Stimulated activated CD4-positive, alpha-beta T cell treated with anti-CD3 and anti-CD28 coated beads, Interleukin-1b, Interleukin-23, amount 100 ng/mL, for 1 hour (primary cell): ENCODE measurements at places on chromosomes 5 and 9.

- DNase-seq: no peak
Observed at GRCh38 chr9:21443849-21444625, 3.8 kb downstream of the IFNA1 start.

DNA sequence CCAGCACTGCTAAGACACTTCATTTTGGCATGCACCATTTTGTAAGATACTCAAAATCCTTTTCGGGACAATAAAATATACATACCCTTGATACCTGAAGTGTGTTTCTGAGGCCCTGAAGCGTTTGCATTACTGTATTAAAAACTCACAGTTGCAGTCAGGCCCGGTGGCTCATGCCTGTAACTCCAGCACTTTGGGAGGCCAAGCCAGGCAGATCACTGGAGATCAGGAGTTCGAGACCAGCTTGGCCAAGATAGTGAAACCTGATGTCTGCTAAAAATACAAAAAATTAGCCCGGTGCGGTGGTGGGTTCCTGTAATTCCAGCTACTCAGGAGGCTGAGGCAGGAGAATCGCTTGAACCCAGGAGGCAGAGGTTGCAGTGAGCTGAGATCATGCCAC lies 2.5 kb upstream of the EIF4EBP3 start:
- DNase-seq: no peak

DNA sequence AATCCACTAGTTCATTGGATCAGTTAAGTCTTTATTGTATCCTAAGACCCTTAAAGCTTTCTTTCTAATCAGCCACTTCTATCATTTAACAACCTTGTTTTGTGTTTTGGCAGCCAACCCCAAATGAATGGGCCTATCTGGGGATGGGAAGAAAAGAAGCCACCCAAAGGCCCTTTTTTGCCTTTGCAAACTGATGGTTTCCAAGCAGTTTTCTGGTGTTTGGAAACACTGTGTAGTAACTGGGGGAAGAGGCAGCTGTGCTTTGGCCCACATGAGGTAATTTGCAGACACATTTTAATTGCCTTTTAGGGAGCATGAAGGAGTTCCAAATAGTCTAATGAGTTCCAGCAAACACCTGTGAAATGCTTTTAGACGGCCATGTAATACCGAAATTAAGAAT lies 1751.3 kb upstream of the WWC1 start:
- DNase-seq: no peak

- DNase-seq: no peak
Observed at GRCh38 chr5:172454358-172455086, at the start of gene SH3PXD2B. Gene SH3PXD2B (minus strand): TSS chr5:172454525. CDS start chr5:172454352, 173 bp downstream.

DNA sequence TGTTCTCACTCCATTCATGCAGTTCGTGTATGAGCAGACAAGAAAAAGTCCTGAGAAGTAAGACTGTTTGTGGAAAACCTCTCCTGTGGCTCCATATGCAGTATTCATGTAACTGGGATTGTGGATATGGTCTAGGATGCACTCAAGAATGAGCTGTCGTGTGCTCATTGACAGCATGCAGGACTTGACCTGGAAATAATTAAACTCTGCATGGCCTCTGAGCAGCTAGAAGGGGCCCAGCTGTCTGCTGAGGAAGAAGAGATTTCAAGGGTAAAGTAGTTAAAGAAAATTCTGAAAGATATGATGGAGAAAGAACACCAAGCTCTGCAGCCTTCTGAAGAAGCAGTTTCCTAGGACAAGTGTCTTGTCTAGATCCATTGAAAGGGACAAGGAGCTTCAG lies 89.4 kb downstream of the KCTD16 start:
- no peak for DNase-seq

DNA sequence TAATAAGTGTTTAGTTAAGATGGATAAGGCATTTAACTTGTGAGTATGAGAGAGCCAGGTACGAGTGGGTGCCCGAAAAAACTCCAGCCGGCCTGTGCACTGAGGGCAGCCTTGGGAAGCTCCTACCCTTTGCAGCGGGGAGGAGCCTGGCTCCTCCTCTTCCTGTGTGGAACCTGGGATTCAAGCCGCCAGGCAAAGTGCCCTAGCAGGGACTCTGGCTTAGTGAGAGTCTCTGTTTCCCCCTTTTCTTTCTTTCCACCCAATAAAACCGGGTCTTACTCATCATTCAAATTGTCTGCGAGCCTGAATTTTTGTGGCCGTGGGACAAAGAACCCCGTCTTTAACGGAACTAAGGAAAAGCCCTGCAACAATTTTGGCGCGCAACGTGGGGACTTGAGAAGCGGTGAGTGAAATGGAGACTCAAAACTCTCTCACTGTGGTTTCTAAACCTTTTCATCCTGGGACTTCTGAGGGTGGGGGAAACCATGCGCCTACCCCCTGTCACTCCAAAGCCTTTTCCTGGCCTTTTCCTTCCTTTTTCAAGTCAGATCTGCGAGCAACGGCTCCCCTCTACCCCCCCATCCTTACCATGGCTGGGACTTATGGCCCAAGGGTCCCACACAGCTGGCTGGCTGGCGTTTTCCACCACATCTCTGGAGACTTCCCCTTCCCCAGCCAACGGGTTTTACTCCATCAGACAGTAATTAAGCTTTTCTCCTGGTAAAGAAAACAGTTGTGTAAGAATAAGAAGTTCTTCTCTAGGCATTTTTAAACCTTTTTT lies 535.7 kb upstream of the ACO1 start:
- no peak for DNase-seq

GRCh38 chr5:39453606-39454005 lies 28.8 kb upstream of the DAB2 start:
- DNase-seq: no peak

DNA sequence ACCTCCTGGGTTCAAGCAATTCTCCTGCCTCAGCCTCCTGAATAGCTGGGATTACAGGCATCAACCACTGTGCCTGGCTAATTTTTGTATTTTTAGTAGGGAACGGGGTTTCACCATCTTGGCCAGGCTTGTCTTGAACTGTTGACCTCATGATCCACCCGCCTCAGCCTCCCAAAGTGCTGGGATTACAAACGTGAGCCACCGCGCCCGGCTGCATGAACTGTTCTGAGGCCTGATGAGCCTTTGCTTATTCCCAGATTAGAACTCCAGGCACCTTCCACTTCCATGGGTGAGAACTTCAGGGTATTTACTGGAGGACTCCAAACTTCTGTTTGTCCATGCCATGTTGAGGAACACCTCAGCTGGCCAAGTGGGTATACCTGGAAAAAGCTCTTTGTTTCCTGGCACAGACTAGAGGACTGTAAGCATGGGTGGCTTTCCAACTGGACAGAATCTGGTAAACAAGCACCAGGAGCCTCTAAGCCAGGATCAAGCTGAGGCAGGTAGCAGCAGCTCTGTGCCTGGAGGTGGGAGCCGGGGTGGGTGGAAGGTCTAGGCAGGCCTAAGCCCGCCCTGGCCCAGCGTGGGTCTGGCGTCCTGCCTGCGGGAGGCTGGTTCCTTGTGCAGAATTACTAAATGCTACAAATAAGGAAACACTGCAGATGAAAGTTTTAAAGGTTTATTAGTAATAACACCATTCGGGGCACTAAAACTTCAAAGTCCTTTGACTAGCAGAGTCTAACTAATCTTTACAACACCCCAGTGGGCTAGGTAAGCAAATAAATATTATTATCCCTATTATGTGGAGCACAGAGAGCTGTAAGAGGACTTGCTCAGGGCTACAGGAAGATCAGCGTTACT lies 78.4 kb downstream of the SEMA5A start:
- DNase-seq: no peak

DNA sequence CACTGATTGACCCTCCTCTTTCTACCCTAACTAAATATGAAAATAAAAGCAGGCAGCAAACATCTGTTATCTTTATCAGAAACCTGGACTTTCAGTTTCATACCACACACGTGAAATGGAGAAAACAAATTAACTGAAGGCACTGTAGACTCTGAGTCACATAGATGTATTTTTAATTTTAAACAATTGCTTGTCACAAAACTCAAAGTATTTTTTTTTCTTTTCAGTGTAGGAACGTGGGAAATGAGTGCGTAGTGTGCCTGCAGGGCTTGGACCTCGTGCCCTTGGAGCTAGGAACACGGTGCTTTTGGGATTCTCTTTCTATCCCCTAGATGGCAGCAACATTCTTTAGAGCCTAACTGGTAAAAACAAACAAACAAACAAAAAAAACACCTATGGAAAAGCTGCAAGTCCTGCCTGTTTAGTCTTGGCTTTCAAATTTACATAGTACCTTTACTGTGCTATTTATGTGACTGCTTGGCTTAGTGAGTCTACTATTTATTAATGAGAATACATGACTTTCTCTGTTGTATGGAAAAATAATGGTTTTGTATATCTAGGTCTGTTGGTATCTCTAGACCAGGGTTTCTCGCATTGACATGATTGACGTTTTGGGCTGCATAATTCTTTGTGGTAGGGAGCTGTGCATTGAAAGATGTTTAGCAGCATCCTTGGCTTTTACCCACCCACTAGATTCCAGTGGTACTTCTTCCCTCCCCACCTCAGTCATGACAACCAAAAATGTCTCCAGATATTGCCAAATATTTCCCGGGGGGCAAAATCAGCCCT lies 16.8 kb upstream of the ACTBL2 start:
- no peak for DNase-seq

DNA sequence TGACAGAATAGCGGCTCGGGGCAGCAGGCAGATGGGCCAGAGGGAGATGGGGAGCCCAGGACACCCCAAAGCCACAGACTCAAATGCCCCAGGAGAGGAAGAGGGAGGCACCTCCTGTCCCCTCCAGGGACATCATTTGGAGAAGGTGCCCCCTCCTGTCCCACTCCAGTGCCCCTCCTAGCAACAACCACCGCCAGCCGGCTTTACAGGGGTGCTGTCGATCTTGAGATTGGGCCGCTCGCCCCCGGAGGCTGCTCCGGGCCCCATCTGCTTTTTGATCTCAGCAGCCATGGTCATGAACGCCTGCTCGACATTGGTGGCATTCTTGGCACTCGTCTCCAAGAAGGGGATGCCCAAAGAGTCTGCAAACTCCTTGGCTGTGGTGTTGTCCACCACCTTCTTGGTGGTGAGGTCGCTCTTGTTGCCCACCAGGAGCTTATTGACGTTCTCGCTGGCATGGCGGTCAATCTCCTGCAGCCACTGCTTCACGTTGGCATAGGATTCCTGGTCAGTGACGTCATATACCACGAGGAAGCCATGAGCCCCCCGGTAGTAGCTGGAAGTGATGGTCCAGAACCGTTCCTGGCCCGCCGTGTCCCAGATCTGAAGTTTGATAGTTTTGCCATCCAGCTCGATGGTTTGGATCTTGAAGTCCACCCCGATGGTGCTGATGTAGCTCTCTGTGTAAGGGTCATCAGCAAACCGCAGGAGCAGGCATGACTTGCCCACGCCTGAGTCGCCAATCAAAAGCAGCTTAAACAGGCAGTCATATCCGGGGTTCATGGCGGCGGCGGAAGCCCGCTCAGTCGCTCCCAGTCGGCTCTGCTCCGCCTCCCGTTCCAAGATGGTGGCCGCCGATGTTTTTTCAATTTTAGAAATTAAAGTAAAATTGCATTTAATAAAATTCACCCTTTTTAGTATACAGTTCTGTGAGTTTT lies 14.0 kb upstream of the FRMPD1 start:
- DNase-seq: no peak

DNA sequence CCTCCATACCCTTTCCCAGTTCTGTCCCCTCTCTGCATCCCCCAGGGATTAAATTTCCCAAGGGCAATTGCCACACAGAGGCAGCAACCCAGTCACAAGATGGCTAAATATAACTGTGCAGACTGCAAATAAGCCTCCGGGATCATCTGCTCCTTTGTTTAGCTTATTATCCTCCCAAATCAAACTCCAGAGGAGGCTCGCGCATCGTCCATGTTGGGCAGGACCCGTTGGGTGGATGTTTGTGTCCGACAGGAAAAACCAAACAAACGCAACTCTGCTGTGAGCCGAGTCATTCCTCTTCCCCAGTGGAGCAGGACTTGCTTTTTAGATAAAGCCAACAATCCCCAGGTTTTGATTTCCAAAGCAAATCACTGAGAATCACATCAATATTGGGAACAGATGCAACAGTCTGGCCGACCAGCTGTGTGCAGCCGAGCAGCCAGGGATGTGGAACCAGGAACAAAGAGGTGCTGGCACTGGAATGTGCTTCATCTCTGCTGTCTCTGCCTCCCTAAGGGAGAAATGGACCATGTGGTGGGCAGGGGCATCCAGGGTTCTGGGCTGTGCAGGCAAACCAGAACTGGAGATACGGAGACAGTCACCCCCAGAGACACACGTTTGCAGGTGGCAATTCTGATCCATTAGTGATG lies 89.8 kb downstream of the PTTG1 start:
- no peak for DNase-seq

DNA sequence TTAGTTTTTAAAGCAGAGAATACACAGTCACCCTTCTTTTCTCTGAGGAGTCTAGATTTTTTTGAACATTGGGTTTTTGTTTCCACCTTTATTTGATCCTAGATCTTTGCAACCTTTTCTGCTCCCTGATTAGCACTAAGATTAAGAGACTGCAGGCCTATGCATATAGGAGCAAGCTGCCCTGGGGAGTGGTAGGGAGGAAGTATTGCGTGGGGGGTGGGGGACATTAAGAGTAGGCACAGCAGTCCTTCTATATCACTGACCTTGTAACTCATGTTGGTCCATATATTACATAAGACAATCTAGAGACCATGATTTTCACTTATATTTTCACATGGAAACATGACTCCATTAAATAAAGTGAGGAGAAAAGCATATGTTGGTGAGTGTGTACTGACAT lies 149.1 kb downstream of the ADGRV1 start:
- DNase-seq: no peak

- DNase-seq: no peak
Observed at GRCh38 chr9:88056876-88057275, 81.4 kb downstream of the SPATA31C2 start.

DNA sequence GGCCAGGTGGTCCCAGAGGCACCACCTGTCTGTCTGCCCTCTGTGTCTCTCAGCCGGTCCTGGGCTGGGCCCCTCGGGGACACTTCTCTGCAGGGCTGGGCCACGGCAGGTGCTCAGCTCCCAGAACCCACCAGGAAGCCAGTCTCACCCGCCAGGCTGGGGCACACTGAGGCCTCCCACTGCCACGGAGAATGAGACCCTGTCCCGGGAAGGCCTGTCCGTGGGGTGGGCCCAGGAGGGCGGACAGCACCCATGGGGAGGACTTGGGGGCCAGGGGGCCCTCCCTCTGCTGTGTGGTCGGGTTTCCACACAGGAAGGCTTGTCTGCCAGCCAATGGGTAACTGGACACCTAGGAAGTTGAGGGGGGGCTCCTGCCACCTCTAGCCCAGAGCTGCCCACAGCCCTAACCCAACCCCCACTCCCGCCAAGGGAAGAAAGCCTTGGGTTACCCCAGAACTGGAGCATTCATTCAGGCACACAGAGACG lies 4.1 kb upstream of the TUBB4B start:
- DNase-seq: no peak
